Fibroblast of lung (primary cell): ENCODE measurements at places on chromosomes 6 and 20. TPM values are rescaled to one million over a fixed set of nuclear protein-coding genes. Genes with fewer than 3 reads are reported as not detected.

DNA sequence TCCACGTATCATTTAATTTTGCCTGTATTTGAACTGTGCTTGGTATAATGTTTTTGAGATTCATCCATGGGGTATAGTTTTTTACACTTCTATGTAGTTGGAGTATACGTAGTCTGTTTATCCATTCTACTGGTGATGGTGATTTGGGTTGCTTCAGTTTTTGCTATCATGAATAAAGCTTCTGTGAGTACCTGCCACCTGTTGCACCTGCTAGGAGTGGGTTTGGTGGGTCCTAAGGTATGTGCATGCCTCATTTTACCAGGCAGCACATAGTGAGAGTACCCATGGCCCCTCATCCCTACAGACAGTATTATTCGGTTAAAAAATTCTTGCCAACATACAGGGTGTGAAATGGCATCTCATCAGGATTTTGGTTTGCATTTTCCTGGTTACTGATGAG is 92.9 kb downstream of the DNAH8 start:
- no peak for DNase-seq

DNA sequence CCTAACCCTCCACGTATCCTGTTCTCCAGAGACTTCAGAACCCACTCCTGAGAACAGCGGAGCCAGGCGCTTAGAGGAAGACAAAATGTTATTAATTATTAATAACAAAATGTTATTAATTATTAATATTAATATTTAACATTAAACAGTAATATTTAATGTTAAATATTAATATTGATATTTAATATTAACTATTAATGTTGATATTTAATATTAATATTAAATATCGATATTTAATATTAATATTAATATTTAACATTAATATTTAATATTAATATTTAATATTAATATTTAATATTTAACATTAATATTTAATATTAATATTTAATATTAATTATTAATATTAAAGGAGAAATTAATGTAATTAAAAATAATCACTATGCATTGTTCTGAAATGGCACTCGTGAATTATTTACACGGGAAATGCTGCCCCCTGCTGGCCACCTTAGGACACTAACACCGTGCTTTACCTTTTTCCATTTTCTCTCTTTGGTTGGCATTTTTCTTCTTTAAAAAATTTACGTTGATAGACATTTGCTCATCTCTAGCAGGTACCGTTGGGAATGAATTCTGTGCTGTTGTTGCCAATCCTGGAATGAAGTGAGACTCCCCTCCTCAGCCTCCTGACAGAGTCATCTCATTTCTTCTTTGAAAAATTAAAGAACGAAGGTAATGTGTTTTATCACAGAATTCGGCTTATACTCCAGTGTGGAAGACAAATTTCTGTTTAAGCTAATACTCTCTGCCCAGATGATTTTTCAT is 7.5 kb upstream of the GGTLC1 start:
- peak; percentile 4 for DNase-seq

- DNase-seq: no peak
Measured at GRCh38 chr6:147530132-147531060, 21.9 kb downstream of the SAMD5 start.

DNA sequence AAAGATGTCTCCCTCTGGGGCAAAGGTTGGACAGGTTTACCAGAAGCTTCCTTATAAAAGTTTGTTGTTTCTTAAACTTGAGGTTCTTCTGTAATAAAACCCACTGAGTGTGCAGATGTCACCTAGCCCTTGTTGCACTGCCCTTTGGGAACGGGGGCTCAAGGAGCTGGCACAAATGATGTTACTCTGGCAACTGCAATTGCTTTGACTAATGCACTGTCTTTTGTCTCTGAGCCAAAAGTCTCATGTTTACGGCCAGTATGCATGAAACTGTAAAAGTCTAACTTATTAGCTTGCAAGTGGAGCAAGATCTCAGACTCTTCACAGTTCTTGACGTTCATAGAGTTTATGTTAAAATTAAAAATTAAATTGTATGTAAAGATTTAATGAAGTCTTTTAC is 655.7 kb downstream of the EPHA7 start:
- no peak for DNase-seq

DNA sequence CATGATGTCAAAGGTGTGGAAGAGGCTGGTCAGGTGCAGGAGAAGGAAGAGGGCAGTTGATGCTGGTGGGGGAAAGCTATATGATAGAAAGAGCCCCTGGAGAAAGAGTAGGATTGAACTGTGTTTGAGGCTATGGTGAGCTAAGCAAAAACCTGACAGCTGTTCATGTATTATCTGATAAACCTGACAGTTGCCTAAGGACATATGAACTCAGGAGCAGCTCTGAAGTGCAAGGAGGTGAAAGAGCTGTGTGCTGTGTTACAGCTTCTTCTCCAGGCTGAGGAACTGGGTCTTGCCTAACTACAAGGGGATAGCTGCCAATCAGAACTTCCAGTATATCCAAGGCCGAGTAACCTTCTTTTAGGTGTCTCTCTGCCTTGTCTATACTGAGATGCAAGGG is 81.8 kb downstream of the LCA5 start:
- no peak for DNase-seq

The ITPR3 gene
- 19.3 and 43.4 TPM in 2 replicates for total RNA-seq

The HLA-DPA1 gene
- total RNA-seq: 1.0 and 1.5 TPM in 2 replicates

The MYLK2 gene
- under 0.01 TPM in 1 of 2 replicates, not detected in the other for total RNA-seq

The SLC22A7 gene
- total RNA-seq: not detected in 2 replicates
